ENCODE measurements at places on chromosomes 3 and 15. TPM values are rescaled to one million over a fixed set of nuclear protein-coding genes. Genes with fewer than 3 reads are reported as not detected.

DNA sequence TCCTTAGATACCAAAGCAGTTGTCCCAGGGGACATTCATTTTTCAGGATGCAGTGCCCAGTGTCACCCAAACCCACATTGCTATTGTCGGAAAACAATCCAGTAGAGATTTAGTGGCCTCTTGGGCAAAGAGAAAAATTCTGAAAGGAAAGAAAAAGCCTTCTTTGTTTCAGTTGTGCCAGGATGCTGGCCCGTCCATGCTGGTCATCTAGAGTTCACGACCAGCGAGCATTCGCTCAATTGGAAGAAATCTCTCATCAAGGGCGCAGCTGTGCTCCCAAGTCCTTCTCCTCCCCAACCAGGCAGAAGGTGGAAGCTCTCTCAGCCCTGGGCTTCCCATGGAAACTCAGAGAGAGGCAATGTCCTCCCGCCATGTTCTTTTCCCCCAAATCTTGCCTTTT, 123.7 kb downstream of the MTHFS start:
- DNase-seq, result no peak

Gene TTBK2
- polyA plus RNA-seq, result 9.1 TPM

DNA sequence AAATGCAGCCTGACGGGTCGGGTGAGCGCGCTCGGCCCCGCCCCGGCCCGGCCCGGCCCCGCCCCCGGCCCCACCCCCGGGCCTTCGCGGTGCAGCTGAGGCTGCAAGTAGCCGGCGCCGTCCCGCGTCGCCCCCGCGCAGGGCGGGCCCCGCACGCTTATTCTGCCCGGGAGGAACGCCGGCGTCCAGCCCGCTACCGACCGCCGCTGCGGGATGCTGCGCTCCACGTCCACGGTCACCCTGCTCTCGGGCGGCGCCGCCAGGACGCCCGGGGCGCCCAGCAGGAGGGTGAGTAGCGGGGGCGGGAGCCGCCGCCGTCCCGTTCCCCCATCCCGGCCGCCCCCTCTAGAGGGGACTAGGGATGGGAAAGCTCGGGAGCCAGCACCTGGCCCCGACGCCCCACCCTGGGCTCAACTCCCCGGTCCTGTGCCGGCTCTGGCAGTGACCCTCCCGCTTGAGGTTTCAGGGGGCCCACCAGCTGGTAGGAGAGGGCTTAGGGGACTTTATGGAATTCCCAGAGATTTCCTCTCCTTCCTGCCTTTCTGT, at the start of gene MYZAP:
TSS of gene MYZAP (plus strand) at position 83 of the 546 bp plus-strand sequence. CDS start at position 214, 131 bp downstream.
- no peak for DNase-seq

DNA sequence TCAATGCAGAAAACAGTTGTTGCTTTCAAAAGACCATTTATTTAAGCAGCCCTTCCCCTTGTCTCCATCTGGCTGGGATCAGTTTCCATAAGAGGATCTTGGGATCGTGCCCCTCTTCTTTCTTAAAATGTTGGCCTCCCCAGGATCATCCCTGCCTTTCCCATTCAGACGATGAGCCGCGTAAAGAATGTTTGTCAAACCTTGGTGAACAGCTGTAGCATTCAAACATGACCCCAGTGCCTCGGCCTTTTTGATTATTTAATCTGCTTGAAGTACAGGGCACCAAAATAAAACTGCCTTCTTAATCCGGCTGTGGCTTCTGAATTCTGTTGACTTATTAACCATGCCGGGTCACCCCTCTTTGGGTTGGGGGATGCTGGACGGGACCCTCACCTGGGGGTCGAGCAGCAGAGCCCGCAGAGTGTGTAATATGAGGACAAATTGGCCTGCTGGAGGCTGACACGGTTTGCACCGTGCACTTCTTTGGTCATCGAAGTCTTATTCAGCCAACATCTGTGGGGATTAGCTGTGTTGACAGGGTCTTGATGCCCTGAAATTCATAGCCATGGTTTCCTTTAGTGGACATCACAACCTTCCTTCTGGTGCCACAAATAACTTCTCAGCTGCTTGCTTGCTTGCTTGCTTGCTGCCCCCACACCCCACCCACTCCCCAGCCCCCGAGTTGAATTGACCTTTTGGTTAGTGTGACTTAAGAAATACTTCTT, at the start of gene LRTM1:
TSS of gene LRTM1 (minus strand) at position 14 of the 725 bp plus-strand sequence. CDS start 148 bp downstream, outside the sequence.
- no peak for DNase-seq

- DNase-seq, result no peak
These were observed 8.1 kb upstream of the LRRK1 start for GRCh38 chr15:100911086-100911485.

DNA sequence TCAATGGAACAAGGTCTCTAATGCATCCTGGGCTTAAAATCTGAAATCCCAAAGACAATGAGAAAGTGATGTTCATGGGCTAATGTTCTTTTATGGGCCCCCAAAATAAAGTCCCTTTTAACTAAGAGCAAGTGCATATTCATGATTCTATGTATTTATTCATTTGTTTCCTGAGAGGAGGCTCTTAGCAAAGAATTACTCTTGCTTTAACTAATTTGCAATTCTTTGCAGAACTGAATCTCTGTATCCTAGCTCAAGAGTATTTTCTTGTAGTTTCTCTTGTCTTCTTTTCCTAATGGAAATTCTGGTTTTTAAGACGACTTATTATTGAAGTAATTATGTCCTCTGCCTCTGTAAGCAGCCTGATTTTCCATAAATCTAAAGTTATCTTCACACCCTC, 202.2 kb upstream of the TP63 start:
- no peak for DNase-seq

DNA sequence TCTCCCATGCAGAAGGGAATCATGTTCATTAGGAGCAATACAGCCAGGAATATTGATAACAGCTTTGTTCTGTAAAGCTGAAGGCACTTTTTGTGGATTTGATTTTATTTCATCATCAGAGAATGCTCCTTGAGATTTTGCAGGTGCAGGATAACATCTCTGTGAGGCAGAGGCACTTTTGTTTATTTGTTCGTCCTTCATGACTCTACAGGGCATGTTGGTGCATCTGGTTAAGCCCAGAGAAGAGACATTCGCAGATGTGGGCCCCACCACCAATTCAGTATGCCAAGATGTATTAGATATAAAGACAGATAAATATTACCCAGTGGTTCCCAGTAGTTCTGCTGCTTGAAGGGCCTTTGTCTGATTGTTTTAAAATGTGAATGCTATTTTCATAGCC, 368.1 kb upstream of the SEMA6D start:
- DNase-seq, result no peak
